ENCODE measurements at places on chromosomes 1 and 21.

DNA sequence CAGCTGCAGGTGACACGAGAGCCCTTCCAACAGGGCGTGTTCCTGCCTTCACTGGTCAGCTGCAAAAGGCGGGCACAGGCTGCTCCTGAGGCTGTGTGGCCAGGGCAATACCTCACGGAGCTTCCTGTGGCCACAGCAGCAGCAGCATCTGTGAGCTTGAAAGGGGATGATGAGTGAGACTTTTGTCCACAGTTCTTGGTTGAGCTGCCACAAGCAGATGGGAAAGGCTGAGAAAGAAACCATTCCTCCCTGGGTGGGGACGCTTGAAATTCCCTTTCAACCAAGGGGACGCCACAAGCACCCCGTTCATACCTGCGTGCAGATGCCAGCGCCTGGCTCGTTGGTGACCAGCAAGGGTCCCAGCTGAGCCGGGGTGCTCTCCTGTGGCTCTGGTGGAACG lies 37.6 kb downstream of the B3GALT5 start:
- no peak for DNase-seq

GRCh38 chr1:35406103-35406502 lies 137.6 kb downstream of the ZMYM4 start:
- no peak for DNase-seq

DNA sequence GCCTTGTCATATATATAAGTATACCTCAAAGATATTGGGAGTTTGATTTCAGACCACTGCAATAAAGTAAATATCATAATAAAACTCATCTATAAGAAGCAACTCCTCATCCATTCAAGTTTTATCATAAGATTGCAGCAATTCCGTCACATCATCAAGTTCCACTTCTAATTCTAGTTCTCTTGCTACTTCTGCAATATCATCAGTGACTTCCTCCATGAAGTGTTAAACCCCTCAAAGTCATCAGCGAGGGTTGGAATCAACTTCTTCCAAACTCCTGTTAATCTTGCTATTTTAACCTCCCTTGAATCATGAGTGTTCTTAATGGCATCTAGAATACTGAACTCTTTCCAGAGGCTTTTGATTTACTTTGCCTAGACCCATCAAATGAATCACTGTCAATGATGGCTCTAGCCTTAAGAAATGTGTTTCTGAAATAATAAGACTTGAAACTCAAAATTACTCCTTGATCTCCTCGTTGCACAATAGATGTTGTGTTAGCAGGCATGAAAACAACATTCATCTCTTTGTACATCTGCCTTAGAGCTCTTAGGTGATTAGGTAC lies 88.3 kb downstream of the RPE65 start:
- no peak for DNase-seq

DNA sequence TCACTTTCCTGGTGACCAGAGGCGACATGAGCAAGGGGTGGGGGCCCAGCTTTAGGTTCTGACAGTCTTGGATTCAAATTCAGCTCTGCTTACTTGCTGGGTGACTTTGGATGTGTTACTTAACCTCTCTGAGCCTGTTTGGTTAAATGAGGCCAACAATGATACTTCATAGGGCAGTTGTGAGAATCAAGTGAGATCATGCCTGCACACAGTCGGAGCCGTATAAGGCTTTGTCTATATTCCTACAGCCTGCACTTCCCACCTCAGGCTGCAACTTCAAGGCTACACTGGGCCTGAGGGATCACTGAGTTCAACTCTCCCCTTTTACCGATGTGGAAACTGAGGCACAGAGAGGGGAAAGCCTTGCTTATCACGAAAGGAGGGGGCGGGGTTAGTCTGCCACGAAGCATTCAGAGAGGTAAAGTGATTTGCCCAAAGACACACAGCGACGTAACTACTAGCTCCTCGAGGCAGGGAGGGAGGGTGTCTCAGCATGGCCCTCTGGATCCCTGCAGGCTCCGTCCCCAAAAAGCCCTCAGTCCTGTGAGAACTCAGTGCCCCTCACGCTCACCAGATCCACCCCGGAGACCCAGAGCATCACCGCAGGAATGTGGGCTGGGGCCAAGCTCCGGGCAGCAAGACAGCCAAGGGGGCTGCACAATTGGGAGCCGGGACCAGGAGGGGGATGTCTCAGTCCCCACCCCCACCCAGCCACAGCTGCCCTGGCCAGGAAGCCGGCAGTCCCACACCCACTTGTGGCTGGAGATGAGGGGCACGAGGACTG lies 25.0 kb downstream of the SDC3 start:
- no peak for DNase-seq
